Right renal pelvis (tissue), 4 donors: ENCODE measurements at places on chromosomes 3 and 15. TPM values are rescaled to one million over a fixed set of nuclear protein-coding genes. Genes with fewer than 3 reads are reported as not detected.

Gene SLC24A5
- polyA plus RNA-seq, result 0.54 TPM

- DNase-seq, result no peak
These were observed 238.9 kb downstream of the SUCLG2 start for GRCh38 chr3:67415511-67415910.

Gene NOX5
- 0.89 TPM for polyA plus RNA-seq

Gene TLR9
- polyA plus RNA-seq, result 0.08 TPM
